ENCODE measurements at places on chromosomes 13 and 19.

GRCh38 chr13:51278426-51279130 lies 56.4 kb downstream of the FAM124A start:
- DNase-seq: no peak

- DNase-seq: no peak
Observed at GRCh38 chr13:112140366-112140765, 73.4 kb downstream of the SOX1 start.

- DNase-seq: no peak
Observed at GRCh38 chr13:98419786-98420553, 156.9 kb downstream of the STK24 start.

DNA sequence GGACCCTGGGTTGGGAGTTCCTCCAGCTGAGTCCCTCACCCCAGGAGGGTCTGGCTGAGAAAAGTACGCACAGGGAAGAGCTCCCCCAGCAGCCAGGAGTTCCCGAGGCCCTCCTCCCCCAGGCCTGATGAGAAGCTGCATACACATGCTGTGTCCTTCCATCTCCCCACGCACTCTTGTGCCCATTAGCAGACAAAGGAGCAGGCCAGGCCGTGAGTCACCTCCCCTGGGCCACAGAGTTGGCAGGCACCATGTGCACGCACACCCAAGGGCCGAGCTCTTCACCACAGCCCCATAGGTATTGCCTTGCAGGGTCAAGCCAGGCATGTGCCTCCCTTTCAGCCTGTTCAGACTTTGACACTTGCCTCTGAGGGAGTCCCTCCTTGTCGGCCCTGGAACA lies 17.5 kb downstream of the MAU2 start:
- peak; percentile 19 for DNase-seq

DNA sequence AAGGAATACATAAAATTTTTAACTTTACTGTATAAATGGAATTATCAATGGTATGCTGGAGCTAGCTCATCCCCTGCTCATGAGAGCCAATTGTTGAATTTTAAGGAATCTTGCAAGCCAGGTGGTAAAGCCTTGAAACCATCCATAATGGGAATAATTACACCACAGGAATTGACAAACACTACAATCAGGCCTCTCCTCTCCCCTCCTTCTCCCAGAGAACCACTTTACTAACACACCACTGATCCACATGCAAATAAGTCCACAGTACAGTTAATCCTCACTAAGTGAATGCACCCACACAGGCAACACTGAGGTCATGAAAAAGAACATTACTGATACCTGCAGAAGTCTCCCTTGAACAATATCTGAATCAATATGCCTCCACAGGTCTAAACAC lies 140.5 kb downstream of the KLF12 start:
- DNase-seq: no peak

DNA sequence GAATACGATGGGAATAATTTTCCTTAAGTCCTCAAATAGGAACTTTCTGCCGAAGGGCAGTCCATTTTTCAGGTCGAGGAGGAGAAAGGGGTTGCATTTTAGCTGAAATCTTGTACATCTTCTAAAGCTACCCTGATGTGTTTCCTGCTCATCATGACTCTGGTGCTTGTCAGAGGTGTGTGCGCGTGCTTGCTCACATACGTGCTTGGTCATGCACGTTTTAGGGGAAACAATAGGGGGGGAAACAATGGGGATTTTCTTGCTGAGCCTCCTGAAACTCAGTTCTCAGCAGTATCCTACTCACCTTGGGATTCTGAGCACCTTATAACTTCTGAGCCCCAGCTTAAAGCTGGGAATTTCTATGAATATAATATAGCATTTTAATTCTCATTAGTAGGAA lies 44.7 kb downstream of the TM9SF2 start:
- no peak for DNase-seq

- DNase-seq: no peak
Observed at GRCh38 chr19:43625918-43626579, 6.6 kb upstream of the ZNF428 start.

DNA sequence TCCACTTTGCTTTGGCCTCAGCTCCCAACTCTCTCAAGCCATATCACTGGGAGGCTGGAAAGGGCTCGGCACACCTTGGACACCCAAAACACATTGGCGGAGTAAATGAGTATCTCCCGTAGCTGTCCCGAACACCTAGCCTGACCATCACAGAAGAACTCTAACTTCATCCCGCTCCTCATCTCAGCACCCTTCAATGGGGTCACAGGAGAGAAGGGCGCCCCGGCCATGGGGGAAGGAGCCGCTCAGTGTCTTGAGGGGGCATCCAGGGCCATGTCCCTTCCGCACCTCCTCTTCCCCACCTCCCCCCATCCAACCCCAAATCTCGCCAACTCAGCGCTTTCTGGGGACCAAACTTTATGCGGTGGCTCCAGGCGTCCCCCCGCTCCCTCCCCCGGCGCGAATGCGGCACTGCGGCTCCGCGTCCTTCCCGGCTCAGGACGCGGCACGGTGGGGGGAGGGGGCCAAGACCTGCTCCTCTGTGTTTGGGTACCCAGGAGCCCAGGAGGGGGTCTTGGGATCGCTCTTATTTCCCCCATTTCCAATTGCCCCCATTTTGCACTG lies 3.0 kb downstream of the KCNC3 start:
- no peak for DNase-seq

DNA sequence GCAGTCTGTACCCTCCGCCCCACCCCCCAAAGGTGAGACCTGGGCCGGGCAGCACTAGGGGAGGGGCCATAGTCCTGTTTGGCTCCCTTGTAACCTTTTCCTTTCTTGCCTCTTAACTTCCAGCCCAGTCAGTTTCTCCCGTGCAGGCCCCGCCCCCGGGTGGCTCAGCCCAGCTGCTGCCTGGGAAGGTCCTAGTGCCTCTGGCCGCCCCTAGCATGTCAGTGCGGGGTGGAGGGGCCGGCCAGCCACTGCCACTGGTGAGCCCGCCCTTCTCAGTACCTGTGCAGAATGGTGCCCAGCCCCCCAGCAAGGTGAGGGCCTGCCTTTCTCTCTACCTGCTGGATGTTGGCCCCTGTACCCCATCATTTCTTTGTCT lies 10.5 kb upstream of the PRR19 start:
- no peak for DNase-seq

GRCh38 chr13:42028113-42028799 lies 20.2 kb upstream of the DGKH start:
- DNase-seq: no peak

- no peak for DNase-seq
Observed at GRCh38 chr13:23087880-23088279, 92.9 kb upstream of the SGCG start.

- no peak for DNase-seq
Observed at GRCh38 chr19:313988-314815, 23.0 kb upstream of the PLPP2 start.

GRCh38 chr13:24540236-24541126 lies 27.9 kb upstream of the PARP4 start:
- DNase-seq: no peak

- DNase-seq: no peak
Observed at GRCh38 chr13:99199541-99200431, 868 bp upstream of the UBAC2 start.

GRCh38 chr19:4518345-4519171 lies at the start of gene PLIN4:
PLIN4 (minus strand) TSS chr19:4518486; CDS start chr19:4518272, 214 bp downstream.
- DNase-seq: peak; percentile 64

- no peak for DNase-seq
Observed at GRCh38 chr19:41695745-41696144, 7.7 kb upstream of the CEACAM7 start.

GRCh38 chr19:685454-685931 lies 9.3 kb downstream of the FSTL3 start:
- no peak for DNase-seq

- no peak for DNase-seq
Observed at GRCh38 chr13:43787997-43788396, 1.2 kb upstream of the ENOX1 start.

DNA sequence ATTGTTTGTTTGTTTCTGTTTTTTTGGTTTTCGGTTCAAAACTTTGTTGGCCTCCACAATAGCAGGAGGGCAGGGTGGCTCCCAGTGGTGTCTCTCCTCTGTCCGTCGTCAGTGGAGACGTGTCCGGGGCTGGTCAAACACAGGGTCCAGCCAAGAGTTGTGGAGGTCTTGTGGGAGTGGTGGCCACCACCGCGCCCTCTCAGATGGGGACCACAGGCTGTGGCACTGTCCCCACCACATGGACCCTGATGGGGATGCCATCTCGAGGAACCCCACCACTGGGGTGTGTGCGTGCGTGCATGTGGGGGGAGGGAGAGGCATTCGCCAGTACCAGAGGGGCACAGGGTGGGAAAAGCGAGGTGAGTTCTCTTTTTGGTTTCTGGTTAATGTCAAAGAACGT lies 13.8 kb downstream of the ZNF574 start:
- no peak for DNase-seq

DNA sequence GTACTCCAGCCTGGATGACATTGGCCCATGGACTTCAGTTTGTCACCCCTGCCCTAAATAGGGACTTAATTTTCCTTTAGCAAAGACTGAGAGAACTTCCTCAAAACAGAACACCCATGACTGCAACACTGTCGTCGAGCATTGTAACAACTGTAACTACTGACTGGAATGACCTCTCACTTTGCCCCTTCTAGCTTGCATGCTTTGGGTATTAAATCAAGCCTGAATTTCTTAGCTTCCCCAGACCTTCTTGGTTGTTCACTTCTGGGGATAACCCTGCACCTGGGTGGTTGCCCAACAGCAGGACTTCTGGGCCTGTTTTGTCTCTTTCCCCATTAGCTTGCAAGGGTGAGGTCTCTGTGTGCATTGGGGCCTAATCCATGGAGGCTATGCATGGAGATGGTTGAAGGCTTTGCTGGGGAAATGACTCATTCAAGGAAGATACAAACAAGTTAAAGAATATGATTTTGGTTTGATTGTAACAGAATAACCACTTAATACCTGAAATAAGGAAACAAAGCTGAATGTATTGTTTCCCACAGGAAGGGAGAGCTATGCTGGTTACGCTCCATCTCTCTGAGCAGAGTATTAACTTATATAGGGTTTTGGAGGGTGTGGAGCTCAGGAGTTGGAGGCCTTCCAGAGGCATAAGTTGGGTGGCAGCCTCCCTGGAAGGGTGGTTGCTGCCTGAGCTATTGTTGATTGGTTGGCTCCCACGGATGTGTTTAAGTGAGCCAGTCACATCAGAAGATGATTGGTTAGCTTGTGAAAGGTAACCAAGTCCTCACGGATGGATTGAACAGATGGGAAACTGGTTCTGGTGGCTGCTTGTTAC lies 34.7 kb upstream of the UBAC2 start:
- DNase-seq: no peak

GRCh38 chr13:112871742-112872141 lies 97.3 kb upstream of the MCF2L start:
- DNase-seq: no peak

GRCh38 chr13:48446464-48446863 lies 33.6 kb upstream of the LPAR6 start:
- DNase-seq: peak; percentile 52

- no peak for DNase-seq
Observed at GRCh38 chr19:39906283-39906682, 28.2 kb downstream of the FCGBP start.
